Peyer's patch (tissue), 4 donors: ENCODE measurements at places on chromosomes 6 and 20. TPM values are rescaled to one million over a fixed set of nuclear protein-coding genes. Genes with fewer than 3 reads are reported as not detected.

- peak; percentile 47 for DNase-seq
Observed at GRCh38 chr20:59831916-59832270, 101.5 kb downstream of the SYCP2 start.

DNA sequence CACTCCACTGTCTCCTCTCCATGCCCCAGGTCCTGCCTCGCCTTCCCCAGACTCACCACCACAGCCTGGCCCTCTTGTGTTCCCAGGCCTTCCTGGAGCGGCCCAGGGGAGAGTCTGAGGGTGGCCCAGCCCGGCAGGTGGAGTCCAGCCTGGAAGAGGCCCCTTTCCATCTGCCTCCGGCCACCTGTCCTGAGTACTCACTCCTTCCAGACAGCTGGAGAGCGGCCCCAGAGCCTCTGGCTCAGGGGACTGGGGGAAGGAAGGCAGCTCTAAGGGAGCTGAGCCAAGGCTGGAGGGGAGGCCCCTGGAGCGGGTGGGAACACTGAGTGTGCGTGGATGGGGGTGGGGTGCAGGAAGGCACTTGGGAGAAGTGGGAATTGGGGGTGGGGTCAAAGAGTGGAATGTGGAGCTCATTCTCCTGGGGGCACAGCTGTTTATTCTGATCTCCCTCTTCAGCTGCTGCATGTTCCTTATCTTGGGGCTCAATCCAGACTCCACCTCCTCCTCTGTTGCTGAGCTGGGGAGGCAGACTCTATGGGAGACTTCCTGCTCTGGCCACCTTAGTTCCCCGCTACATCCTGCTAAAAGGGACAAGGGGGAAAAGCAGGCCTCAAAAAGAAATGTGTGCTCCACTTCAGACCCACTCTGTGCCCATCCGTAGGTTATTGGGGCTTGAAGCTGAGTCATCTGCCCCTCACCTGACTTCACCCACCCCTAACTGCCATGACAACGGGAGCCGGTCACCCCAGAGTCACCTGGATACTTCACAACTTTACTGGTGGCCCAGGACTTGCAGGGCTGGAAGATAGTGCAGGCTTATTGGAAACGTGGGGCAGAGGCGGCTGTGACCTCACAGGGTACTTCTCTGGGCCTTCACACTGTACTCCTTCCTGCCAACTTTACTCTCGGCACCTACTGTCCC is 19.5 kb upstream of the TAF8 start:
- DNase-seq = no peak

Gene FHL5
- 2.3 TPM for total RNA-seq

GRCh38 chr6:134805168-134805567 is 144.7 kb downstream of the ALDH8A1 start:
- no peak for DNase-seq

DNA sequence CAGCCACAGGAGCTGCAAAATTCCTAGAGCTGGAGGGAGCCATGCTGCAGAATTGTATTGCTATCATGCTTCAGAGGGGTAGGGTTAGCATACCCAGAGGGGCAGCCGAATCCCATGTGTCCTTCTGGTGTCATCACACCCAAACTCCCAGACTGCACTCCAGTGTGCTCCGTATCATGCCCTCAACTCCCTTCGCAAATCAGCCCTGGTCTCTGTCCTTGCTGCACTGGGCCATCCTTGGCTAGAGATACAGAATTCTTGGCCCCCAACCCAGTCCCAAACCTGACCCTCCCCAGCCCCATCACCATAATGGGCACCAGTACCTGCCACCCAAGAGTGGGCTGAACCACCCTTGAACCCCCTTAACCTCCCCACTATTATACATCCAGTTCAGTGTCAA is 138.3 kb downstream of the ANKRD60 start:
- DNase-seq = no peak

DNA sequence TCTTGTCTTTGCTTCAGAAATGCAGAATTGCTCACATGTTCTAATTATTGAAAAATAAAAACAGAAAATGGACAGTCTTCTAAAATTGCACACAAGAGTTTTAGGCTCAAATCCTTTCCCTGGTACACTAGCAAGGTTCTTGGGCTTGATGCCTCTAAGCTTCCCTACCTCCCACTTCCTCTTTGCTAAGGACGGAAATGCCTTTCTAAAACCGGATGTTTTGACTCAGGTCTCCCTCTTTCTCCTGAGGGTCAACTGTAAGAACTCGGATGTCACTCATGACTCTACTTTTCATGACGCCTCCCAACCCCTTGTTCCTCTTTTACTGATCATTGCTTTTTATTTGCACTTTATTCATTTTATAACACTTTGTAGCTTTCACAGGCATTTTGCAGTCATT is 613.5 kb downstream of the C6orf118 start:
- no peak for DNase-seq

Gene TFAP2D
- total RNA-seq = not detected

- DNase-seq = no peak
Observed at GRCh38 chr6:8865451-8865850, 430.1 kb upstream of the SLC35B3 start.

Gene HTR1E
- not detected for total RNA-seq

GRCh38 chr20:41245086-41245707 is 72.3 kb downstream of the ZHX3 start:
- no peak for DNase-seq

Gene PPARD
- 48.5 TPM for total RNA-seq

DNA sequence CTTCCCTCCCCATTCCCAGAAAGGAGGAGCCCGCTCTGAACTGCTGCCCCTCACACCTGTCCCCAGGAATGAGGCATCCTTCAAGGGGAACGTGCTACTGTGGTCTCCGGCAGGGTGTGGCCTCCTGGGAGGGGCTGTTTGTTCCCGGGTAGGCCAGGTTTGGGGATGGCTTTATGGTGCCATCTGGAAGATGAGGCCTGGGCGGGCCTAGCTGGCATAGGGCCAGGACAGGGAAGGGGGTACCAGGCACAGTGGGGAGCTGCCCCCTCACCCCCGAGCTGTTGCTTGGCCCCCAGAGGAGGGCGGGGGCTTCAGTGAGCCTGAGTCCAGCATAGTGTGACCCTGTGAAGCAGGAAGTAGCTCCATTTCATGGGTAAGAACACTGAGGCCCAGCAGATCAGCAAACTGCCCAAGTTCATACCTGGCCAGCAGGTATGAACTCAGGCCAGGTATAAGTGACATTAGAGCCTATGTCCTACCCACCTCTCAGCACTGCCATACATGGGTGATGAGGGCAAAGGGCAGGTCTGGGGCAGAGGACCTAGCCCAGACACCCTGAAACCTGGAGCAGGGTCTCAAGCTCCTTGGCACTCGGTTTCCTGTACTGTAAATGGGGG is 17.5 kb upstream of the SPDEF start:
- DNase-seq = no peak

- no peak for DNase-seq
Observed at GRCh38 chr6:87473419-87473903, 687 bp downstream of the SLC35A1 start.

- DNase-seq = no peak
Observed at GRCh38 chr6:147430811-147431210, 77.7 kb upstream of the SAMD5 start.

DNA sequence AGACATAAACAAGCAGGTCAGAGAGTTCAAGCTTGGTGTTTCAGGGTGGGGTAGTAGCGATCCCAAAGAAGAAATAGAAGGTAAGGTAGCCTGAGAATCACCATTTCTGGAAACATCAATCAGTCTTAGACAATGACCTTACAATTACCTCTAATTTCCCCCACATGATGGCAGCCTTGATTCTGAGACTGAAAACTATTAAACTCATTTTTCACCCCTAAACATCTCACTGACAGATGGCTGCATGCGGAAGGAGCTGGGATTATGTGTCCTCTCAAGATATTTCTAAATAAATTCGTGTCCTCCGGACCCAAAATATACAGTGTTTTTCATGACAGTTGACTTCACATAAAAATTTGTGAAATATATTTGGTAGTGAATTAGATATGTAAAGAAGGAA is 61.0 kb downstream of the KIF6 start:
- DNase-seq = no peak
